ENCODE measurements at places on chromosomes 7 and 10. TPM values are rescaled to one million over a fixed set of nuclear protein-coding genes. Genes with fewer than 3 reads are reported as not detected.

- no peaks in the 10 kb centered on the region for H3K36me3 ChIP-seq
- no peak for DNase-seq
- H3K4me1 ChIP-seq: no peaks in the 10 kb centered on the region
Observed at GRCh38 chr10:123398756-123399155, 244.6 kb downstream of the BUB3 start.

- H3K27ac ChIP-seq: peak overlapping the region; percentile 57
- H3K4me3 ChIP-seq: no peak overlapping the region
- no peaks in the 10 kb centered on the region for H3K36me3 ChIP-seq
- peaks cover 66% of the 10 kb centered on the region for H3K4me1 ChIP-seq
Observed at GRCh38 chr10:70566515-70567290, 35.8 kb downstream of the PRF1 start.

DNA sequence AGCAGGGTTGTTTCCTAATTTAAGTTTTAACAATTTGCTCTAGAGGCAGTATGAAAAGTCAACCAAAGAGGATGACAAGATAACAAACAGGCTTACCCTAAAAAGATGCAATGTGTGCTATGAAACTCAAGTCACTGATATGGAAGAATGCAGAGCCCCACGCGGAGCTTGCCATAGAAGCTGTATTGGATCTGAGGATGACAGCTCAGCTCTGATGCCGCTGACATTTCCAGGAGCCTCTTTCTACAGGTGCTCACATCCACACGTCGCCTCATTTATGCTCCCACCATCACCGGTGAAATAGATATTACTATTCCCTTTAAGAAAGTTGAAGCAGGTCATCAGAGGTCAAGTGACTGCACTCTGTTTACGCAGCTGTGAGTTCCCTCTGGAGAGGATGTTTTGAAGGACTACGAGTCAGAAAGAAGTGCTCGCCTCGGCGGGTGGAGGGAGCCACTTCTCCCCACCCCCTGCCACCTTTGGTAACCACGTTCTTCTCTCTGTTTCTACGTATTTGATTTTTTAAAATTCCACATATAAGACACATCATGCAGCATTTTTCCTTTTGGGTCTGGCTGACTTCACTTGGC, 275.4 kb downstream of the GLRX3 start:
- H3K4me1 ChIP-seq: no peaks in the 10 kb centered on the region
- no peak overlapping the region for H3K4me3 ChIP-seq
- no peaks in the 10 kb centered on the region for H3K36me3 ChIP-seq
- DNase-seq: no peak

The GLI3 gene
- total RNA-seq: not detected
